ENCODE measurements at places on chromosomes 16 and 17.

- DNase-seq, result no peak
Observed at GRCh38 chr17:5758651-5759050, 174.3 kb upstream of the NLRP1 start.

DNA sequence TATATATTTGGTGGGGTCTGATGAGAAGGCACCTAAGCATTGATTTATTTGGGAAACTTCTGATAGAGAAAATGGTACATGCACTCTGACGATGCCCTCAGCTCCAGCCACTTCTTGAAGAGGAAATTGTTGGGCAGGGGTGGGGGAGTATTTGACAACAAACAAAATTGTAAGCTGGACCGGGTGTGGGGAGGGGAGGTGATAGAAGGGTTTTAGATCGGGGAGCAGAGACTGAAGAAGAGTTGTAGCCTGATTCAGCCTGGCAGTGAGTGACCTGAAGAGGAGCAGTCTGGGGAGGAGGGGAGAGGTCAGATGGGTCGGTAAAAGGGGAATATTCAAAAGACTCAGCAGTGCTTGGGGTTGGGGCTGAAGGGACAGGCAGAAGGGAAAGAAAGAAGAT lies 2284.7 kb downstream of the TP53TG3F start:
- DNase-seq, result no peak

GRCh38 chr16:7505495-7505894 lies 172.8 kb downstream of the RBFOX1 start:
- no peak for DNase-seq

GRCh38 chr17:55237268-55237667 lies 27.5 kb upstream of the HLF start:
- DNase-seq, result no peak

- DNase-seq, result no peak
Observed at GRCh38 chr17:60832151-60832585, 154.5 kb downstream of the BCAS3 start.

DNA sequence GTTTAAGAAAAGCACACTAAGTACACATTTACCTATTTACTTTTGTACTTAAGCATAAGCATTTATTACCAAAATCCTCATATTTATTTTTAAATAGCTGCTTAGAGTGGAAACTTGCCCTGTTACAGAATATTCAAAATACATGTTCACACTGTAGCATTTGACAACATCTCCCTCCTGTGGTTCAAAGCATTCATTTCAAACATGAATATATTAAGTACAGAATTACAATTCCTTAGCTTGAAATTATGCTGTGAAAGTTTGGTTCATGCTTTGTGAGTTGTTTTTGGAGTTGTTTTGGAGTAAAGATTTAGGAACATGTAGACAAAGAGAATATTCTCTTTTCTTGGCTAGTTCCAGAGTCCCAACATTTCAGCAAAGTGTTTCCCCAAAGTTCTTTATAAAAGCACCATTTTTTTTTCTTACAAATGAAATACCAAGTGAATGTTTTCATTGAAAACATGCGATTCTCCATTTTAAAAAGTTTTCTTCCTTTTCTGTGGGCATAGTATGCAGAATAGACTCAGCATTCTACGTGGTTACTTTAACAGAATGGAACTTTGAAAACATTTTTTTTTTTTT lies 33.2 kb downstream of the TUBD1 start:
- no peak for DNase-seq

DNA sequence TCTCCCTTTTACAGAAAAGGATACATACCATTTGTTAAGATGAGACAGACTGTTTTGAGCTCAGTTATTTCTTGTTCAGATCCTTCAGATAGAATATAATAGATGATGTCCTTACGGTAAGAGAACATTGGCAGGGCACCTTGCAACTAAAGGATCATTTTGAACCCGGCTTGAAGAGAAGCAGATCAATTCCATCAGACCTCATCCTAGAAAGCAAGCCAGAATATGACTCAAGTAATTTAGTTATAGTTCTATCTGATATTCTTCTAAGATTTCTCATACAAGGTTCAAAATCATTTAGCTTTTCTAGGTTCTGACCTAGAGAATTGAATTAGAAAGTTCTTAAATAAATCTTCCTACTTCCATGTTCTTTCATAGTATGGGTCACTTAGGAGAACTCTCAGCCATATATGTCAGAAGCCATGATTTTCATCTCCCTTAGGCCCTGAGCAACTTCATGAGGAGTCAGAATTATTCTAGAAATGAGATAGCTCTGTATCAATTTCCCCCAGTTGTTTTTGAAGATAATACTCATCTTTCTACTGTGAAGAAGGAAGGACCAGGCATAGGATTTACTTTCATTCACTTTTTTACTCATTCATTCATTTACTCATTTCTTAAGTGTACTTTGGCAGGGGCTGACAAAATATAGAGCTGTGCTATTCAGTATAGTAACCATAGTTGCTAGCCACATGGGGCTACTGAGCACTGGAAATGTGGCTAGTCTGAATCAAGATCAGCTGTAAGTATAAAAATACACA lies 2.5 kb upstream of the CMTM1 start:
- no peak for DNase-seq

GRCh38 chr16:80150978-80151721 lies 389.6 kb upstream of the DYNLRB2 start:
- no peak for DNase-seq

DNA sequence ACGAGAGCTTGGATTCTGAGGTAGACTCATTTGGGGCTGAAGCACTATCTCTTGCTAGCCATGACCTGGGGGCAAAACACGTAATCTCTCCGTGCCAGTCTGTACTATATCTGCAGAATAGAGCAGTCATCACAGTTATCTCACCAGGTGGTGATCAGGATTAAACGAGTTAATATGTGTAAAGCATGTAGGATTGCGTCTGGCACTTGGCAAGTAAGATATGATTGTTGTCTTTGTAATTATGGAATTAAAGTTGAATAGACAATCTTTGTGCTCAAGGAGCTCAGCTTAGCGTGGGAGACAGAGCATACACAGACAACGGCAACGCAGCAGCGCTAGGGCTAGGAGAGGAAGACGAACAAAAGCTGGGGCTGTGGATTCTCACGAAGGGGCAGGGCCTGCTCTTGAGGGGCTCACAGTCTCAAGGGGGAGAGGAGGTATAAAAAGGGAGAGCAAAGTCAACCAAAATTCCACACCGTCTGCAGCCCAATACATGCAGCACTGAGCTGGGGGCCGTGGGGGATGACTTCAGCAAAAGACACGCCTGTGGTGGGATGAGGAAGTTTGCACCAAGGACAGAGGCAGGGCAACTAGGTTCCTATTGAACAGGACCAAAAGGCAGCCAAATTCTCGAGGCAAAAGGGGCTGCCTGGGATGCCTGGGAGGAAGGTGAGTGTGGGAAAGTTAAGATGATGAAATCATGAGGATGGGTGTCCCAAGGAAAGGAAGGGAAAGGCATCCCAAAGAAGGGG lies 68.6 kb downstream of the SDK2 start:
- no peak for DNase-seq

GRCh38 chr16:14105760-14106375 lies 34.7 kb downstream of the MRTFB start:
- DNase-seq, result no peak

- no peak for DNase-seq
Observed at GRCh38 chr16:57998992-57999365, 1.5 kb downstream of the ZNF319 start.

- DNase-seq, result no peak
Observed at GRCh38 chr17:13002761-13003453, 14.9 kb downstream of the ELAC2 start.

DNA sequence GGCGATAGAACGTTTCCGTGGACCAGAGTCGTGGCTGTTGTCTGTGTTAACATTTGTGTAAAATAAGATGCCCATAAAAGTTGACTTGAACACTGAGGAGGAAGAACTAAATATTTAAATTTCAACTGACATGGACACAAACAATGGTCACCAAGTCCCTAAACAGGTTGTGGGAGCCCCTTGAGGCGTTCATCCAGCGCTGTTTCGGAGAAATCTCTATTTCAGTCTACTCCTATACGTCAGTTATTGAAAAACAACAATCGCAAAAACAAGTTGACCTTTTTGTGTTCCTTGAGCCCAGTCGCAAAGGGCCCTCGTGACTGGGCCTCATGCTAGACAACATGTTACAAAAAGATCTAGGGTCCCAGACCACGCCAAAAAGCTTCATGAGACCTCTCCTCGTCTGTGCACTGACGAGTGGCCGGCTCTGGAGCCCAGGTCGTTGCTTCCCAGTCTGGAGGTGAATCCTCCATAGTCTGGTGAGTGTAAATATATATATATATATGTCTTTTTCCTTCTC lies 439 bp upstream of the TMEM231 start:
- no peak for DNase-seq

GRCh38 chr17:81603846-81604610 lies 32.9 kb downstream of the NPLOC4 start:
- no peak for DNase-seq

DNA sequence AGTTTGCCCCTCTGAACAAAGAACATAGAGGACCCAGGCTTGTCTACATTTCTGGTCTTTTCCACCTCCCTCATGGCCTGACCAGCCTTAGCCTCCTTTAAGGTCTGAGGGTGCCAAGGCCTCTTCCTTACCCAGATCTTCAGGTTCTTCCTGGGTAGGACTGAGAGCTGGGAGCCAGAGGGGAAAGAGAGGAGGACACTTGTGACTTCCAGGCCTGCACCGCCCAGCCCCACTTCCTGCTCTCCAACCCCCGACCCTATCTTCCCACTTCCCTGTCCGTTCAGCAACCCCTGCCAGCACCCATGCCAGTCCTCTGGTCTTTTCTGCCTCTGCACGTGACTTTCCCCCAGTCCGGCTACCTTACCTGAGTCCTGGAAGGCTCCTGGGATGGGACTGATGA lies 534 bp downstream of the PRSS36 start:
- DNase-seq, result no peak

- DNase-seq, result no peak
Observed at GRCh38 chr17:81083125-81083765, 48.3 kb downstream of the BAIAP2 start.

DNA sequence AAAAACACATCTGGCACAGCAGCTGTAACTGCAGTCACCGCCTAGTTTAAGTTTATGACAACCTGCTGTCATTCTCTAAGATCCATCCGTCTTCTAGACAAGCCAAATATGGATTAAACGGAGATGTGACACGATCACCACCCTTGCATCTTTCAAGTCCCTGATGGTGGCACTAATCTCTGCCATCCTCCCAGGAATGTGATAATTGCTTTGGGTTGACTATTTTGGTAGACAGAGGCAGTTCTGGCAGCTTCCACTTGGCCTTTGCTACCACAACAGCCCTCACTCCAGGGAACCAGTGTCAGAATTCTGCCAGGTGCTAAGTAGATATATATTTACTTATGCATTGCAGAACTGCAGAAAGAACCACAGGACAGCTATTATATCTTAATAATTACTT lies 81.3 kb downstream of the ADCY9 start:
- no peak for DNase-seq

DNA sequence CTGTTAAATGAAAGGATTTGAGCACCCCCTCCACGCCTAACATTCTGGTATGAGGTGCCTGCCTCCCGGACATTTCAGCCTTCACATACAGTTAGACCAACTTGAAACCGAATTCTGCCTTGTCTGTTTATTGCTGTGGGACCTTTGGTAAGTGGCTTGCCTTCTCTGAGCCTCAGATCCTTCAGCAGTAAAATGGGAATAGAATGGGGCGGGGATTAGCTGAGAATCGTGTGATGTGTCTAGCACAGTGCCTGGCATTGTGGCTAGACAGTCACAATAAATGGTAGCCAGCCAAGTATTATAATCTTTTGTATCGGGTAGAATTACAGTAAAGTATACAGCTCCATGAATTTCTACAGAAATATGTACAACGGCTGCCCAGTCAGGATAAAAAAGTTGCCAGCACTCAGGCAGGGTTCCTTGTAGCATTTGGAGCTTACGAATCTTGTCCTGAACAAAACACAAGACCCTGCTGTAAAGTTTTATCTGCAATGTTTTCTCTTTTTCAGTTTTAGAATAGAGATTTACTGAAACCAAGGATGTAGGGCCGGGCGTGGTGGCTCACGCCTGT lies 786 bp downstream of the TMC7 start:
- no peak for DNase-seq

DNA sequence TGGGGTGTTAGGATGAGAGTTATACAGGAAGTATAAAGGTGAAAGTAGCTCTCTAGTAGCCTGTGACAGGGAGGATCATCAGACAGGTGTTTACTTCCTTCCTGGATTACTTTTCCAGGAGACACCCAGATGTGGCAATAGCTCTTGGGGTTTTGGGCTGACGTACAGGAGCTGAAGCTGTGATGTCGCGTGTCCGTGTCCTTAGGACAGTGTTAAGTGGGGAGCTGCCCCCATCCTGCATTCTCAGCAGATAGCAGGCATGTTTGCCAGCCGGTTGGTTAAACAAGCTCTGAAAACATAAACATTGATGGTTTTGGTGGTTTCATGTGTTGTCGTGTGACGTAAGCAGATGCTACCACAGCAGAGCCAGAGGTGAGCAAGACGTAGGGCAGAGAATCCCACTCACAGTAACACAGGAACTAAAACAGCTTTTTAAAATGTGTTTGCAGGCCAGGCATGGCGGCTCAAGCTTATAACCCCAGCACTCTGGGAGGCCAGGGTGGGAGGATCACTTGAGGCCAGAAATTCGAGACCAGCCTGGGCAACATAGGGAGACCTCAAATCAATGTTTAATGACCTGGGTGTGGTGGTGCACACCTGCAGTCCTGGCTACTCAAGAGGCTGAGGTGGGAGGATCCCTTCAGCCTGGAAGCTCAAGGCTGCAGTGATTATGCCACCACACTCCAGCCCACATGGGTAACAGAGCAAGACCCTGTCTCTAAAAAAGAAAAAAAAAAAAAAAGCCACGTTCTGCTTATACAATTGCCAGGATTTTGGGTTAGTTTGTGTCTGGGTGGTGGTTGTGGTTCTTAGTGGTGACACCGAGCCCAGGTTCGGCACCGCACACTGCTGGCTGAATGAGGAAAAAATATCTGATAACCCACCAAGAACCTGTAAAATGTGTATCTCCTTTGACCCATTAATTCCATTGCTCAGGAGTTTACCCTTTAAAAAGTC lies 18.2 kb upstream of the IL17C start:
- DNase-seq, result no peak

Measured in NCI-H1417 treated with DMSO at 0.1 percent for 48 hours (cell line).